MCF 10A (cell line): ENCODE measurements at places on chromosomes 11 and 22. TPM values are rescaled to one million over a fixed set of nuclear protein-coding genes. Genes with fewer than 3 reads are reported as not detected.

- H3K27ac ChIP-seq = no peak overlapping the region
- no peak overlapping the region for H3K4me3 ChIP-seq
- H3K27me3 ChIP-seq = peaks cover 48% of the 10 kb centered on the region
Measured at GRCh38 chr11:1128311-1129142, 29.2 kb upstream of the MUC5AC start.

DNA sequence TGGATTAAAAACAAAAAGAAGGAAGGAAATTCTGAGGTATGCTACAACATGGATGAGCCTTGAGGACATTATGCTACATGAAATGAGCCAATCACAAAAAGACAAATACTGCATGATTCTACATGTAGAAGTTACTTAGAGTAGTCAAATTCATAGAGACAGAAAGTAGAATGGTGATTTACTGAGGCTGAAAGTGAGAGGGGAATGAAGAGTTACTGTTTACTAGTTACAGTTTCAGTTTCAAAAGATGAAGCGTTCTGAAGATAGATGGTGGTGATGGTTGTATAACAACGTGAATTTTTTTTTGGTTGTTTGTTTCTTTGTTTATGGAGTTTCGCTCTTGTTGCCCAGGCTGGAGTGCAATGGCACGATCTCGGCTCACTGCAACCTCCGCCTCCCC, 9.5 kb downstream of the OR5P2 start:
- no peaks in the 10 kb centered on the region for H3K36me3 ChIP-seq
- H3K4me1 ChIP-seq = no peaks in the 10 kb centered on the region
- no peaks in the 10 kb centered on the region for H3K27me3 ChIP-seq
- no peak overlapping the region for H3K4me3 ChIP-seq

GRCh38 chr11:60700689-60701468, 1.5 kb downstream of the MS4A8 start:
- peaks cover 23% of the 10 kb centered on the region for H3K27me3 ChIP-seq
- H3K4me1 ChIP-seq = no peaks in the 10 kb centered on the region
- DNase-seq = peak; percentile 29
- no peak overlapping the region for H3K27ac ChIP-seq
- no peak overlapping the region for H3K4me3 ChIP-seq

- DNase-seq = peak; percentile 68
- no peaks in the 10 kb centered on the region for H3K4me1 ChIP-seq
- H3K4me3 ChIP-seq = no peak overlapping the region
- H3K27me3 ChIP-seq = peaks cover 27% of the 10 kb centered on the region
- no peak overlapping the region for H3K27ac ChIP-seq
Measured at GRCh38 chr11:83819931-83820549, 533.9 kb upstream of the CCDC90B start.

- H3K4me3 ChIP-seq = peak overlapping the region; percentile 26
- no peaks in the 10 kb centered on the region for H3K4me1 ChIP-seq
- H3K36me3 ChIP-seq = no peaks in the 10 kb centered on the region
- no peak for DNase-seq
- H3K27me3 ChIP-seq = peaks cover 11% of the 10 kb centered on the region
- H3K27ac ChIP-seq = no peak overlapping the region
Measured at GRCh38 chr11:2271327-2272227, 1.2 kb upstream of the ASCL2 start.

DNA sequence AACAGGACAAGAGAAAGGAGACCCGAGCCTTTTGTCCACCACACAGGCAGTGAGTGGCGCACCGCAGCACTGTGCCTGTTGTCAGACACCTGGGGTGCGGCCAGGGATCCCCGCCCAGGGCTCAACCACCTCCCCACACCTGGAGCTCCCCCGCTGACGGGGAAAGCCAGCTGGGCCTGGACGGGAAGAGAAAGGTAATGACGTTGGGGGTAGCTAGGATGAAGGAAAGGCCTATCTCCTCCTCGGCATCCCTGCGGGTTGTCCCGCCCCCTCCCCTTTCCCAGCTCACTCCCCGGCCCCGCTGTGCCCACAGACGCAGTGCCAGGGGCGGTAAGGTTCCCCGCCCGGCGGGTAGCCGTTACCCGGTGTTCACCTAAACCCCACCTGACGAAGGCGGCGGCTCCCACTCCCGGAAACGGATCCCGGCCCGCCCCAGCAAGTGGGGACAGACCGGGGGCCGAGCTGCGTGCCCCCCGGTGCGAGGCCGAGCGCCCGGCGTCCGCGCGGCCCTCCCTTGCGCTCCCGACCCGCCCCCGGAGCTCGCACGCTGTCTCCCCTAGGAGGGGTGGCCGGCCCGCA, 495 bp downstream of the HYOU1 start:
- peak; percentile 29 for DNase-seq
- no peaks in the 10 kb centered on the region for H3K27me3 ChIP-seq
- H3K36me3 ChIP-seq = peaks cover 57% of the 10 kb centered on the region
- peaks cover 19% of the 10 kb centered on the region for H3K4me1 ChIP-seq
- H3K4me3 ChIP-seq = peak overlapping the region; percentile 96

DNA sequence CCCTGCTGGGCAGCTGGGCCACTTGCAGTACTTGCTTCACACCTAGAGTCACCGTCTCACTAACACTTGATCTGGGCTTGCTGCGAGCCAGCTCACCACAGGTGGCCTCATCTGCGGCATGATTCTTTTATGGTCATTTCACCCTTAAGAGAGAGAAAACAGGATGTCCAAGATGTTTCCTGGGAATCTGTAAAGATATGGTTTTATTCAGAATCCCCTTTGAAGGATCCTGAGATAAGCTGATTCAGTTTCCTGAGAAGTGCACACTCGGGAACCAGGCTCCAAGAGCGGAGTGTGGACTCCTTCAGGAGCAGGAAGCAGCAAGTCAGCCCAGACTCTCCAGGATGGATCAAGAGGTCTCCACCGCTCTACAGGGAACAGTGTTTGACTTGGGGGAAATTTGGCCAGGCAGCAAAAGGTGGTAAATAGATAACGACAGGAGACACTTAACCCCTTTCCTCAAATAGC, 21.8 kb upstream of the TP53AIP1 start:
- no peak overlapping the region for H3K27ac ChIP-seq
- H3K4me1 ChIP-seq = no peaks in the 10 kb centered on the region
- peaks cover 22% of the 10 kb centered on the region for H3K36me3 ChIP-seq
- H3K27me3 ChIP-seq = no peaks in the 10 kb centered on the region
- no peak overlapping the region for H3K4me3 ChIP-seq
- no peak for DNase-seq

GRCh38 chr11:133408402-133408801, 123.9 kb downstream of the OPCML start:
- H3K27me3 ChIP-seq = no peaks in the 10 kb centered on the region
- no peak overlapping the region for H3K4me3 ChIP-seq
- H3K27ac ChIP-seq = no peak overlapping the region

DNA sequence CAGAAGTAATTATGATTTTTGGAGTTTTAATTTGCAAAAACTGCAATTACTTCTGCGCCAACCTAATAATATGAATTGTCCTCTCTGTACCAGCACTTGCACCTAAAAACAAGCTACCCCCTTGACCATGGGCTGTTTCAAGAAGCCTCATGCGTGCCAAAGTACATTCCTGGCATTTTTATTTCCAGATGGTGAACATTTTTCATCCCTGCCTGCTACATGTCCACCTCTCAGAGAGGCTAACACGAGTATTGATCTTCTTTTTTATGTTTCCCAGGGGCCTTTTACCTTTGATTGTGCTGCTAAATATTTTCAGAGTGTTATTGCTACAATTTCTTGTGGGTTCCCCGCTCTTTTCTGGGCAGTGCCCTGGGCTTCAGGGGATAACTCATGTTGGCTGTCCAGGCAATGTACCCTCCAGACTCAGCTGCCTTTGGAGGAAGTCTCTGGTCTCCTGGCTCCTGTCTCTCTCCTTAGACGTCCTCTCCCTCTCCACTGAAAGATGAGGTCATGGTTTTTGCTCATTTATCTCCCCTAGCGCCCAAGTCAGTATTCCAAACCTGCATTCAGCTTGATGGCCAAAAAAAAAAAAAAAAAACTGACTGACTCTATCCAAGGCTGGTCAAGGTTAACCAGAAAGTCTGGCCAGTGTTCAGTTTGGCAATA, 86.2 kb upstream of the ASPHD2 start:
- H3K27me3 ChIP-seq = peaks cover 88% of the 10 kb centered on the region
- H3K4me3 ChIP-seq = no peak overlapping the region
- no peak for DNase-seq
- no peak overlapping the region for H3K27ac ChIP-seq

- H3K36me3 ChIP-seq = no peaks in the 10 kb centered on the region
- DNase-seq = no peak
- no peaks in the 10 kb centered on the region for H3K4me1 ChIP-seq
Measured at GRCh38 chr22:32236970-32237369, 18.2 kb downstream of the SLC5A4 start.

DNA sequence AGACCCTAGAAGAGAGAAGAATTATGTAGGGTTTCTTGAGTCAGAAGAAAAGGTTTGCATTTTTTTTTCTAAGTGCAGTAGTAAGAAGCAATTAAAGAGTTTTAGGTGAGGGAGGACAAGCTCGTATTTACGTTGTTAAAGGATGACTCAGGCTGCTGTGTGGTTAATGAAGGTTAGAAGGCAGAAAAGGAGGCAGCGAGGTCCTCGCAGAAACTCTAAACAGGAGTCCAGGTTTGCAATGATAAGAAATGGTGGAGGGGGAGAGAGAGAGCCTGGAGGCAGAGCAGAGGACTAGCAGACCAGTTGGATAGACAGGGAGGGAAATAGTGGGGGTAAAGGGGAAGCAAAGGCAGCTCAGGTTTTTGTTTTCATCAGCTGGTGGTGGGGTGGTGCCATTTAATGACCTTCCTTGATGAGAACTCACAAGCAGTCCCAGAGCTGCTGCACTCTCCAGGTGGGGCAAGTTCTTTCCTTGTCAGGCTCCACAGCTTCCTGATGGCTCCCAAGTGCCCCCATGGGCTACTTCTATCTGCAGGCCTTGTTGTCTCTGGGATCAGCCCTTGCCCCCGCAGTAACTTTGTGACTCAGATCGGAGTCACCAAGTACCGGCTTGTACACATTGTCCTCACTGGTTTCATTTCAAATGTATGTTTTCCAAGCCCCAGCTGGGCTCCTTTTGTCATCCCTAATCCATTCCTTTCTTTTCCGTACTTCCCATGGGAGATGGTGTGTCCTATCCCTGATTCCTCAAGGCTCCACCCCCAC, 8.3 kb upstream of the INSC start:
- DNase-seq = peak; percentile 77
- peaks cover 34% of the 10 kb centered on the region for H3K4me1 ChIP-seq

DNA sequence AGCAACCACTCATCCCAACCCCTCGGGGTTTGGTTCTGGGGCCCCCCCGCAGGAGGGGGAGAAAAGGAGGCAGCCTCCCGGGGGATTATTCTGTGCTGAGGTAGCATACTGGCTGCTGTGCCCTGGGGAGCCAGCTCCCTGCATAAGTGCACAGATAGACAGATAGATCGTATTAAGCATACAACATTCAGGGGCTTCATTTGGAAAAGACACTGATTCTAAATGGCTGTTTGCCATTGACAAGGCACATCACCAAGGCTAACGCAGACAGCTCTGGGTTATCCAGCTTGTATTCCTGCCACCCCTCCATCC, 547.9 kb downstream of the BUD13 start:
- no peaks in the 10 kb centered on the region for H3K4me1 ChIP-seq
- DNase-seq = no peak
- H3K36me3 ChIP-seq = no peaks in the 10 kb centered on the region
- no peak overlapping the region for H3K4me3 ChIP-seq

DNA sequence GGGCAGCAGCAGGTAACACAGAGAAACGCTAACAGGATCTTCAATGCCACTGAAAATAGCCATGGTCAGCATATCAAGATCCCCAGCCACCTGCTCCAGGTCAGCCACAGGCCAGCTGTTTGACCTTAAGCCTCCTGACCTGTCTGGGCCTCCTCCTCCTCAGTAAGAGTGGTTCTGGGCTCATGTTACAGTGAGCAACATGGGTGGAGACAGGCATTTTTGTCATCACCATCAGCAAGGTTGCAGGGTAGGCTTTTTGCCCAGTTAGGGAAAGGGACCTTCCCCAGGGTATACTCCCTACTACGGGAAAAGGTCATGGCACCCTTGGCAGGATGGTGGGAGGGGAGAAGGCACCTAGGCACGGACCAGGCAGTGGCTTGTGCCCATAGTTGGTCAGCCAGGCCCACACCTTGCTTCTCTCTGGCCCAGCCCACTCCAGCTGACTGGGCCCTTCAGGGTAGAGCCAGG, 131.8 kb upstream of the PARVA start:
- H3K36me3 ChIP-seq = peaks cover 18% of the 10 kb centered on the region
- no peaks in the 10 kb centered on the region for H3K27me3 ChIP-seq
- H3K4me3 ChIP-seq = no peak overlapping the region

GRCh38 chr11:86688398-86689179, 16.2 kb upstream of the ME3 start:
- DNase-seq = no peak
- H3K4me3 ChIP-seq = no peak overlapping the region
- H3K27me3 ChIP-seq = no peaks in the 10 kb centered on the region
- no peak overlapping the region for H3K27ac ChIP-seq

DNA sequence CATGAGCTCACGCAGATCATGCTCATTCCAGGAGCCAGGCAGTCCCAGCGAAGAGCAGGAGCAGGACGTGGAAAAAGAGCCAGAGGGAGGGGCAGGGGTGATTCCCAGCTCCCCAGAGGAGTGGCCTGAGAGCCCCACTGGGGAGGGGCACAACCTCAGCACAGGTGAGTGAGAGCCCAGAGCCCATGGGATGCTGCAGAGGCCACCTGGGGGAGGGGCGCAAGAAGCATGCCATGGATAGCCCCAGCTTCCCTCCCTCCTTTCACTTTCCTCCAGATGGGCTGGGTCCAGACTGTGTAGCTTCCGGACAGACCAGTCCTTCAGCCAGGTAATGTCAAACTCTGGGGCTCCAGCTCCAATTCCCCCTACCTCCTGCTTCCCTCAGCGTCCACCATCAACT, 6.2 kb downstream of the SMTNL1 start:
- no peak for DNase-seq
- no peaks in the 10 kb centered on the region for H3K36me3 ChIP-seq
- no peak overlapping the region for H3K27ac ChIP-seq
- H3K4me3 ChIP-seq = no peak overlapping the region
- H3K4me1 ChIP-seq = peaks cover 7% of the 10 kb centered on the region

DNA sequence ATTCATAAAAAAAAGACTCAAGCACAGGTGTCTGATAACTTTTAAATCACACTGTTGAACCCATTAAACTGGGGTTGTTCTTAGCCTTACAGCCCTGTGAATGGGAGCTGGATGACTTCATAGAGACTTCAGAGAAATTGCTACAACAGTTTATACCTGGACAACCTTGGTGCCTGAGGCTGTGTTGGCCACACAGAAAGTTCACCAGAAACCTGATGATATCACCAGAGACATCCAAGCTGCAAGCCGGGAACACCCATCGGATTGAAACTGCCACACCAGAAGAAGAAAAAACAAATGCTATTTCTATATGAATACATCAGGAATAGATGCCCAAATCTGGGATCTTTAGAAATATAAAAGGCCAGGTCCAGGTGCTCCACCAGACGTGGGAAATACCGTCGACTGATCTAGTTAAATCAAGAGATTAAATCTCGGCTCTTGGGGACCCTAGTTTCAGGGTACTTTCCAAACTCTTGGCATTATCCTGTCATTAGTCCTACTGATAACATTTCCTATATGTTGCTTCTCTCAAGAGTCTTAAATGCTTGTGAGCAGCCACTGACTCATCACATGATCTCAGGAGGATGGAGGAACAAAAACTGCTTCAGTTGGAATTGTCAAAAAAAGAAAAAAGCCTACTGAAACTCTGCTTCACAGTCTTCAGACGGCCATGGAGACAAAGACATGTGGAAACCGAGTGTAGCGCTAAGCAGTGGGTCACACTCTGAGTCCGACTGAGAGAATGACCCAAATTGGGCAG, 28.6 kb upstream of the APOL5 start:
- peaks cover under 1% of the 10 kb centered on the region for H3K27me3 ChIP-seq
- H3K36me3 ChIP-seq = no peaks in the 10 kb centered on the region
- no peak overlapping the region for H3K4me3 ChIP-seq

The KRTAP5-10 gene
- total RNA-seq = not detected in 2 replicates

The DUSP8 gene
- total RNA-seq = 10.4 and 17.6 TPM in 2 replicates

The SCGB2A2 gene
- total RNA-seq = not detected in 2 replicates

The LDHAL6A gene
- not detected in 2 replicates for total RNA-seq

The TMEM218 gene
- 21.1 and 31.3 TPM in 2 replicates for total RNA-seq

The APOL1 gene
- 0.14 and 0.69 TPM in 2 replicates for total RNA-seq

The MS4A6E gene
- not detected in 2 replicates for total RNA-seq
